NCI-H2029 (cell line): ENCODE measurements at places on chromosomes 1 and 21.
A peak's percentile ranks its signal among the peaks of the same experiment; 100 is the strongest.

- no peak for DNase-seq
These were observed 85.8 kb upstream of the ZNF648 start for GRCh38 chr1:182147136-182147820.

DNA sequence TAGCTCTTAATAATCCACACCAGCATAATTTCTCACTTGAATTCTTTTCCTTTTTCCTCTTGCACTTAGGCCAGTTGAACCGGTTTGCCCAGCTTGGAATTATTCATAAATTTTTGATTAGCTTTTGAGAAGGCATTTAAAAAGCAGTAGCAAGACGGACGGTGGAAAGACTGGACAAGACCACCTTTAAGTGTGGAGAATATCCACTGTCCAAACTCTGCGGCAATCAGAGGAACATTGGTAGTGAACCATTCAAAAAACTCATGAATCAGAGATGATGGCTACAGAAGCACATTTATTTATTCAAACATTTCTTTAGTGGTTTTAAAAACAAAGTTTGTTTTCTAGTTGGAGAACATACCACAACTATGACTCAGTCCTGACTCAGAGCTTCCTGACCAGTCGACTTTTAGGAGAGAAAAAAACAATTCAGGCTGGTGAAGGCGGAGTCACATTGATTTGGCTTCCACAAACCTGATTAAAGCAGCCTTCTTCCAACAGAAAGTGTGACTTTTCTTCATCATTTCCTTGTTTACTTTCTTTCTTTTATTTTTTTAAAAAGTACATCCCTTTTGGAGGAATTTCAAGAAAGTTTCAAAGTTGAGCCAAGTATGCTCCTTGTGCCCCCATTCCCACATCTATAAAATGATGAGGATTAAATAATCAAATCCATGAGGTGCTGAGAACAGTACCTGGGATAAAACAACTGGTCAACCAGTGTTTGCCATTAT lies 128.8 kb downstream of the ADSS2 start:
- DNase-seq: no peak

- DNase-seq: no peak
These were observed 57.2 kb downstream of the SLC9C2 start for GRCh38 chr1:173545688-173546087.

DNA sequence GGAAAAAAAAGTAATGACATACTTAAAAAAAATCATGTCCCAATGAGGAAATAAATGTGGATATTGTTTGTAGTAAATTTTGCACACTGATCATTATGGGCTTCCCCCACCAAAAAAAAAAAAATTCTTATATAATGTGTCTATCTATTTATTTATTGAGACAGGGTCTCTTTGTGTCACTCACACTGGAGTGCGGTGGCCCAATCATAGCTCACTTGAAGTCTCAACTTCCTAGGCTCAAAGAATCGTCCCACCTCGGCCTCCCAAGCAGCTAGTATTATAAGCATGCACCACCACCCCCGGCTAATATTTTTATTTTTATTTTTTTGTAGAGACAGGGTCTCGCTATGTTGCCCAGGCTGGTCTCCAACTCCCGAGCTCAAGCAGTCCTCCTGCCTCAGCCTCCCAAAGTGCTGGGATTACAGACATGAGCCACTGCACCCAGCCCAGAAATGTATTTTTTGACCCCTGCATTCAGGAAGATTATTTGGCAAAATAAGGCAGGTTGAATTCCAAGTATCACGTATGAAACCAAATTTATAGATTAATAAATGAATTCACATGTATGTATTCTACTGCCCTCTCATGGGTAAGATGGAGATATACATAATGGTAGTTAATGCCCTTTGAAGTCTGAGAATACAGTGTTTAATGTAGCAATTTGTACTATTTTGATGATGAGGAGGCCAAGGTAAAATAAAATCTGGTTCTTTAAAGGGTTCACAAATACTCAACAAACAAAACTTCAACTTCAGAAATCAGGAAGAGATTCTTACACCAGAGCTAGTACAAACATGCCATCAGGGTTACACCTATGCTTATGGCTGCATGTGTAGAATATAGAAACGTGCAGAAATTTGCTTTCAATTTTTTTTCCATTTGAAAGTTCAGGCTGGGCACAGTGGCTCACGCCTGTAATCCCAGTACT lies 1.4 kb upstream of the DENND2C start:
- DNase-seq: no peak

DNA sequence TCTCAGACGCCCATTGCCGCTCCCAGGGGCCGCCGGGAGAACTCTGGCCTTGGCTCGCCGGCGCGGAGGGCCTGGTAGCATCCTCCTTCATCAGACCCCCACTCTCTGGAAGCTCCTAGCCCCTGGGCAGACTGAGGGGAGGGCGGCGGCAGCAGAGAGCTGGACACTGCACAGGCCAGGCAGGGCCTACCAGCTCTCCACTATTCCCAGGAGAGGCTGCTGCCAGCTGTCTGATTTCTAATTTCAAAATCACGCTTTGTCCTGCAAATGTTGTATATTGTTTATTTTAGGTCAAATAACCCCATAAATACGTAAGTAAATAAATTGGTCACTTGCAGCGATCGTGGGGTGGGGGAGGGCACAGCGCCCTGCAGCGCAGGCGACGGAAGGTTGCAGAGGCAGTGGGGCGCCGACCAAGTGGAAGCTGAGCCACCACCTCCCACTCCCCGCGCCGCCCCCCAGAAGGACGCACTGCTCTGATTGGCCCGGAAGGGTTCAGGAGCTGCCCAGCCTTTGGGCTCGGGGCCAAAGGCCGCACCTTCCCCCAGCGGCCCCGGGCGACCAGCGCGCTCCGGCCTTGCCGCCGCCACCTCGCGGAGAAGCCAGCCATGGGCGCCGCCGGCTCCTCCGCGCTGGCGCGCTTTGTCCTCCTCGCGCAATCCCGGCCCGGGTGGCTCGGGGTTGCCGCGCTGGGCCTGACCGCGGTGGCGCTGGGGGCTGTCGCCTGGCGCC lies at the start of gene MTARC1:
TSS of gene MTARC1 (plus strand) at position 577 of the 732 bp plus-strand sequence. CDS start at position 609, 32 bp downstream.
- peak; percentile 66 for DNase-seq

- no peak for DNase-seq
These were observed 27.7 kb downstream of the ACOT11 start for GRCh38 chr1:54575605-54576290.

GRCh38 chr21:26813426-26813998 lies 31.7 kb downstream of the ADAMTS1 start:
- no peak for DNase-seq

GRCh38 chr1:175511496-175511895 lies 231.9 kb downstream of the TNR start:
- DNase-seq: no peak

- no peak for DNase-seq
These were observed 100.4 kb upstream of the USH2A start for GRCh38 chr1:216523449-216524190.

GRCh38 chr1:62386351-62387121 lies 50.3 kb upstream of the USP1 start:
- DNase-seq: no peak

- no peak for DNase-seq
These were observed 44.0 kb downstream of the URB1 start for GRCh38 chr21:32348604-32349332.

GRCh38 chr1:192545896-192546521 lies 29.6 kb upstream of the RGS1 start:
- DNase-seq: no peak

GRCh38 chr1:203049077-203049476 lies 22.8 kb downstream of the PPFIA4 start:
- no peak for DNase-seq

DNA sequence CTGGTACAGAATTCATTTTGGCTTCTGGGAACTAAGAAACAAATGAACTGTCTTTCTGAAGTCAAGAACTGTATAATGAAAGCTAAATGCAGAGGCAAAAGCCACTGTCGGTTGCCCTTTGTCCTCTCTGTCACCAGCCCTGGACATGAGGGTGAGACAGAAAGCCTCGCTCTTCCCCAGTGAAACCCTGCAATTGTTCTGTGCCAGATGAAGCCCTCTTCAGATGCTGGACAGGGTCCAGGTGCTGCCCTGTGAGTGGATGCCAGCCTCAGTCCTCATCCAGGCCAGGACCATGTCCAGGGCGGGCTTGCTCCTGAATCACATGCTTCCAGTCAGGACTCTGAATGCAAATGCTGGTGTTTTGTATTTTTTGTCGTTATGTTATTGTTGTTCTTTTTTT lies 138.7 kb downstream of the RUNX1 start:
- DNase-seq: peak; percentile 59

DNA sequence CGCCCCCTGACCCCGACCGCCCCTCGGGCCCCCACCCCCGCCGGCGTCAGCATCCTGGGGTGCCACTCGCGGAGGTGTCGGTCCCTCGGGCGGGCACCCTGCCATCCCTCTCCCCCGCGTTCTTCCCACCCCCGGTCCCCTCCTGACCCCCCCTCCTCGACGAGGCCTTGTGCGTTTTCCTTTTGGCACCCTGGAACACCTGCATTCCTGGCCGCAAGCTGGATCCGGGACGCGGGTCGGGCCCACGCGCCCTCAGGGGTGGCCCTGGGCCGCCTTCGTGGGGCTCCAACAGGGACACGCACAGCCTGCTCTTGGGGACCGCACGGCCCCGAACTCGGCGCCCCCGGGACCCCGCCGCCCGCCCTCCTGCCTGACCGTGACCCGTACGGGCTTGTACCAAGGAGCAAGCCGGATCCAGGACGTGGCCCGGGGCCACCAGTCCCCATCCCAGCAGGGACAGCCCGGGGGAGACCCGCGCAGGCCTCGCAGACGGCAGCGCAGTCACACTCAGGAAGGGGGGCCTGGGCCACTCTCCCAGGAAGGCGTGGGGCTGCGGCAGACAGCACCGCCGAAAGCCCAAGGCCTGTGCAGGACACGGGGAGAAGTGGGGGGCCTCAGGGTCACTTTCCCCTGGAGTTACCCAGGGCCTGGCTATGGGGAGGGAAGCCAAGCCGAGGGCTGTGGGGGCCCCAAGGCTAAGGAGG lies 579 bp upstream of the SLC19A1 start:
- no peak for DNase-seq

DNA sequence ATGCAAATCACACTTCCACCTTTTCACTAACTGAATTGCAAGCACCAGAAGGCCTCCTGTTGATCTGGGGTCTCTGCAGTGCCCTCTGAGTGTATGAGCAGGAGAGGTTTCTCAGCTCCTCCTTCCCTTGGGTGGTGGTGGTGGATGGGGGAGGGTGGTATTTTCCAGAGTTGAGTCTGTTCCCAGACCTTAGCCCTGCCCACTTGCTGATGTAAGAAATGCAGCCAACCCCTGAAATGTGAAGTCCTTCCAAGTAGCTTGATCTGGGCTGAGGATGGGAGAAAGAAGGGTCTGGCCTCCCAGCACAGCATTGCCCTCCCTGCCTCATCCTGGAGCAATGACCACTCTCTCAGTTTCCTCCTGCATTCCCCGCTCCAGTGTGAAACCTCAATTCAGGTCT lies 6.3 kb upstream of the FOXD2 start:
- DNase-seq: no peak

DNA sequence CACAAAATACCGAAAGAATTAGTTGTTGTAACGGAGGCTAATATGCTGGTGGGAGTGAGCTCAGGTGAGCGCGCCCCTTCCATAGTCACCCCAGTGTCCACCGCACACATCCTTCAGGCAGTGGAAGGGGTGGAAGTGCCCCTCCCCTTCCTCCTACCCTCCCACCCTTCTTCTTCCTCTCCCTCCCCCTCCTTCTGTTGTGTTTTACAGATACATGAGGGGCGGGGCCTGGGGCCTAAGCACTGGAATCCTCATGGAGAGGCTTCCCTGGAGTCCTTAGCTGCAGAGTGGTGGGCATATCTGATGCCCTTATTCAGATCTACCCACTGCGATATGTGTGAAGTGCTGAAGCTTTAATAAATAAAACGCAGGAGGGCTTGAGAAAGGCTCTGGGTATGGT lies 10.3 kb upstream of the ADARB1 start:
- DNase-seq: no peak

GRCh38 chr1:89897347-89898133 lies 76.7 kb downstream of the LRRC8D start:
- no peak for DNase-seq

DNA sequence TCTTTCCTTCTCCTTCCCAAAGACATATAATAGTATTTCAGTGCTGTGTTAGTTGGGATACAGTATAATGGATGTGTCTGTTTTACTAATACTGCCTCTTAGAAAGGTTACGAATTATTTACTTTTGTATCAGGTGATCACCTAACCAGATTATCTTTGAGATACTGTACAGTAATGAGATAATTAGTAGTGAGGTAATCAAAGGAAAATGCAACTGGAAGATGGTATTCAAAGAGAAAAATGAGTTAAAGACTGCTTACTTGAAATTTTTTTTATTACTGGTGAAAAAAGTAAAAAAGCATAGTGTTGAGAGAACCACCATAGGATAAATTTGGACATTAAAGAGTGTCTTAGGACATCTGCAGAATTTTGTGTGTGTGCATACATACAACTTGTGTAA lies 10.9 kb downstream of the SMG7 start:
- no peak for DNase-seq

- no peak for DNase-seq
These were observed 138.0 kb upstream of the SAMSN1 start for GRCh38 chr21:14684071-14684470.

DNA sequence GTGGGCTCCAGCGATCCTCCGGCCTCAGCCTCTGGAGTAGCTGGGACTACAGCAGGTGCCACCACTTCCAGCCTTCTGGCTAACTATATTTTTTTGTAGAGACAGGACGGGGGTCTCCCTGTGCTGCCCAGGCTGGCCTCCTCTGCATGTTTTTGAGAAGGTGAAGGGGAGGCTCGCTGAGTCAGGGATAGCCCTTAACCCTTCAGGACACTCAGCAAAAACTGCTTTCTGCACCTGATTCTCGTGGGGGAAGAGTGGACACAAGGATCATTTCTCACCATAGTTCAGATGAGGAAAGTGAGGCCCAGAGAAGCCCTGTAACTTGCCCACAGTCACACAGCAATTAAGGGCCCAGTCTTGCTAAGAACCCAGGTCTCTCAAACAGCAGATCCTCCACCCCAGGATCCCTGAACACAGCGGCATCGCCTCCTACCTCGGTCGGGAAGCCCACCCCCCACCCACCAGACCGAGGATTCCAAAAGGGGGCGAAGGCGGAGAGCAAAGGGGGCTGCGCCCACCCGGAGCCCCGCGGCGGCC lies 1.3 kb downstream of the FGR start:
- no peak for DNase-seq
